ENCODE measurements at places on chromosomes 6 and 20.

DNA sequence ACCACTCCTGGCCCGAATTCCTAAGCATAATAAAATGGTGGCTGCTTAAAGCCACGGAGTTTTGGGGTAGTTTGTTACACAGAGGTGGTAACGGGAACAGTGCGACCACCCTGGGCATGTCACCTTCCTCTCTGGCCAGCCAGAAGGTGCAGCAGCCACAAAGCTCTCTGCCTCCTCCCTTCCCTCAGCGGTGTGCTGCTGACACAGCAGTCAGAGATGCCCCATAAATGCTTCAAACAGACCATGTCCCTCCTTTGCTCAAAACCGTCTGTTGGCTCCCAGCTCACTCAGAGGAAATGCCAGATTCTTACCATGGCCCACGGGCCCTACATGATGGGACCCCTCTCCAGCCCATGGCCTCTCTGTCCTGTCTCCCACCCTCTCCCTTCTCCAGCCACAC lies 12.1 kb upstream of the TCF15 start:
- DNase-seq: no peak

- DNase-seq: no peak
Measured at GRCh38 chr20:50297498-50298376, 107.1 kb downstream of the CEBPB start.

DNA sequence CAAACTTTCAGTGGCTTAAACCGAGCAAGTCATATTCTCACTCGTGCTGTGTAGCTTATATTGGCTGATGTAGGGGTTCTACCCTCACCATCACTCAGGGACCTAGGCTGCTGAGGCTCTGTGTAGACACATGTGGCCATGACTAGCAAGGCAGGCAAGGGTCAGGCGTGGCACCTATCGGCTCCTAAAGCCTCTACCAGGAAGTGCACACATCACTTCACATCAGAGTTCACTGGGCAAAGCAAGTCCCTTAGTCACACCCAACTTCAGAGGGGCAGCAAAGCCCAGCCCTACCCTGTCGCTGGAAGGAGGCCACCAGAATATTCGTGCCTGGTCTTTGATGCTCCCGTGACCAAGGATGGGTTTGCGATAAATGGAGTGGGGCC lies 42.9 kb downstream of the PPP1R14C start:
- DNase-seq: no peak

DNA sequence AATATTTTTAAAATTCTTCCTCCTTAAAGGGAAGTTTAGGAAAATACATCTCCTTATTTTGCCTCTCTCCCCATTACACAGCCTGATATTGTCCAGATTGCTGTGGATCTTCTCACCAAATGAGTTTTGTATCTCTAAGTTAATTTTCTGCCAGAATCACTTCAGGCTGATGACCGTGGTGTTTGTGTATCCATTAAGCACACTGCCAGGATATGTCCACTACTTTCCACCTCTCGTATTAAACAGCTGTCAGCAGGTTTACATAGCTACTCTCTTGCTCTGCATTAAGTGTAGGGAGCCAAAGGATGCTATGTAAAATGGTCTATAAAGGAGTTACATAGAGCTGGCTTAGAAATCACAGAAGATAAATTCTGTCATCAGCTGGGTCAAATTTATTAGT lies 201.1 kb downstream of the ZFAND3 start:
- DNase-seq: no peak

DNA sequence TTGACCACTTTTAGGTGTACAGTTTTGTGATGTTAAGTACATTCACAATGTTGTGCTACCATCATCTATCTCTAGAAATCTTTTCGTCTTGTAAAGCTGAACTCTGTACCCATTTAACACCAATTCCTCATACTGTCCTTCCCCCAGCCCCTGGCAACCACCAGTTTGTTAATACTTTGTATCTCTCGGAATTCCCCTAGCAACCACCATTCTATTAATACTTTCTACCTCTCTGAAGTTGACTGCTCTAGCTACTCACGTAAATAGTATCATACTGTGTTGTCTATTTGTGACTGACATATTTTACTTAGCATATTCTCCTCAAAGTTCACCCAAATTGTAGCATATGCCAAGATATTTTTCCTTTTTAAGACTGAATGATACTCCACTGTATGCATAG lies 82.3 kb upstream of the CLDN20 start:
- DNase-seq: no peak

- no peak for DNase-seq
Measured at GRCh38 chr6:22239261-22239921, 57.4 kb downstream of the PRL start.

- no peak for DNase-seq
Measured at GRCh38 chr6:111852725-111853124, 20.5 kb downstream of the FYN start.

Data from stimulated activated CD4-positive, alpha-beta T cell treated with anti-CD3 and anti-CD28 coated beads, Interleukin-12 subunit alpha, Interleukin-12 subunit beta, amount 100 ng/mL, for 24 hours (primary cell).